ENCODE measurements at places on chromosomes 6 and 20.

DNA sequence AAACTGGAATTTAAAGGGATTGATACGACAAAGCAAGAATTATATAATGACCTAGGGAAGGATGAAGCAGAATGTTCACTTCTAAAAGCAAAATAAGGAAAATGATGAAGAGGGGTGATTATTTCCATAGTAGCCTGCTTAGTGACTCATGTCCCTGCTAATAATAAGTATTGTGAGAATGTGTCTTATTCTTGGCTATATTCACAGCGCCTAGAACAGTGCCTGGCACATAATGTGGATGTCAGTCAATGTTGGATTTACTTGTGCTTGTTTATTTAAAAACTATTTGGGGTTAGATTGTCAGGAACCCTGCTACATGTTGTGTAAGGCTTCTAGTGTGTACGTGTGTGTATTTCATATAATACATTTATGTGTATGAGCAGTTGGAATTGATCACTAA, 85.1 kb downstream of the ZFAND3 start:
- no peak for DNase-seq

DNA sequence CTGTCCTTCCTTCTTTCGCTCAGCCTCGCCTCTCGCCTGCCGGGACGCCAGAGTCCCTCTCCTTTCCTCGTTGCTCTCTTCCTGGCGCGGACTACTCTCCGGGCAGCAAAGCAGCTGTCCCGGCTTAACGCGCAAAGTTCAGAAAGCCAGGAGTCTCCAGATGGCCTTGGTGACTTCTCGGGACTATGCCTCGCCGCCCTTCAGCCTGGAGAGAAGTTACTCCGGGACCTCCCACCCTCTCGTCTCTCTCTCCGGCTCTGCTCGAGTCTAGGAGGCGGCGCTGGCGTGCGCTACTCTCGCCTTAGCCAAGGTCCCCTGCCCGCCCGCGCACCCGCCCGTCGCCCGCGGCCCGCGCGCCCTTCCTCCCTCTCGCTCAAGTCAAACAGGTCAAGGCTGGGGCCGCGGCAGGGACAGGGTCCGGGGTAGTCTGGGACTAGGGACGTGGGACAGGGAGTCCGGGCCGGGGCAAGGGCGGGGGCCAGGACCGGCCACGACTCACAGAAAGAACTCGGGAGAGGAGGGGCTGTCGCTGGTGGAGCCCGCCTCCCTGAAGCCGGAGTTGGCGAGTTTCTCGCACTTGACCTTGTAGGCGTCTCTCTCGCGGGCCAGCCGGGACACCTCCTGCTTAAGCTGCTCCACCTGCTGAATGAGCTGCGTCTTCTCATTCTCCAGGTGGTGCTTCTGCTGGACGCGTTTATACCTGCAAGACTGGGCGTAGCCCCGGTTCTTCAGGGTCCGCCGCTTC, 1.5 kb downstream of the MAFB start:
- DNase-seq: no peak

GRCh38 chr6:11771473-11772048, 7.0 kb downstream of the ADTRP start:
- DNase-seq: no peak

GRCh38 chr6:166988674-166989201, 10.5 kb upstream of the CEP43 start:
- DNase-seq: no peak

- DNase-seq: no peak
Measured at GRCh38 chr6:139528471-139528870, 154.0 kb upstream of the CITED2 start.

DNA sequence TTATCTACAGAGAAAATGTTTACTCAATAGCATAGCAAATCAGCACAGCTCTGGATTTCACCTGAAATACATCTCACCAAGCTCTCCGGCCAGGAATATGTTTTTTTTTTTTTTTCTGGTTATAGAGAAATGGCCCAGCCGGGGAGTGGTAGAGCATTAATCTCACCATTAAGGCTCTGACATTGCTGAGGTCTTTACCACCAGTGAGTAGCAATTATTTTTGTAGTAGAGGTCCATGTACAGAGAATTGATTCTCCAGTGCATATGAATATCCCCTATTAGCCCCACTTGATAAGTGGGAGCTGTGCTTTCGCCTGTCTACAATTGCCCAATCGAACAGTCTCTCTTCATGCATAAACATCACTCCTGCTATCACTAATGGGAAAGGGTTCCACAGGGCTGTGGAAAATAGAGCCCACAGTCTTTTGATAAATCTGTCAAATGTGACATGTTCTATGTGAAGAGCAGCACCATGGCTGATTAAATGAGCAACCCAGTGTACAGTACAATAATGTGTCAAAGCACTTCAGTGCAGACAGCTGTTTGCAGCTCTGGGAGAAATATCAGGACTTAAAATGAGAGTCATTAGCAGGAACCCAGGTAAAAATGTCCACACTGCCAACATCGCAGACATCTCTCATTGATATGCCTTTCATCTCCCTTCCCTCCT, 227.1 kb upstream of the ID4 start:
- DNase-seq: no peak

GRCh38 chr6:2353412-2354137, 108.2 kb upstream of the GMDS start:
- peak; percentile 16 for DNase-seq

DNA sequence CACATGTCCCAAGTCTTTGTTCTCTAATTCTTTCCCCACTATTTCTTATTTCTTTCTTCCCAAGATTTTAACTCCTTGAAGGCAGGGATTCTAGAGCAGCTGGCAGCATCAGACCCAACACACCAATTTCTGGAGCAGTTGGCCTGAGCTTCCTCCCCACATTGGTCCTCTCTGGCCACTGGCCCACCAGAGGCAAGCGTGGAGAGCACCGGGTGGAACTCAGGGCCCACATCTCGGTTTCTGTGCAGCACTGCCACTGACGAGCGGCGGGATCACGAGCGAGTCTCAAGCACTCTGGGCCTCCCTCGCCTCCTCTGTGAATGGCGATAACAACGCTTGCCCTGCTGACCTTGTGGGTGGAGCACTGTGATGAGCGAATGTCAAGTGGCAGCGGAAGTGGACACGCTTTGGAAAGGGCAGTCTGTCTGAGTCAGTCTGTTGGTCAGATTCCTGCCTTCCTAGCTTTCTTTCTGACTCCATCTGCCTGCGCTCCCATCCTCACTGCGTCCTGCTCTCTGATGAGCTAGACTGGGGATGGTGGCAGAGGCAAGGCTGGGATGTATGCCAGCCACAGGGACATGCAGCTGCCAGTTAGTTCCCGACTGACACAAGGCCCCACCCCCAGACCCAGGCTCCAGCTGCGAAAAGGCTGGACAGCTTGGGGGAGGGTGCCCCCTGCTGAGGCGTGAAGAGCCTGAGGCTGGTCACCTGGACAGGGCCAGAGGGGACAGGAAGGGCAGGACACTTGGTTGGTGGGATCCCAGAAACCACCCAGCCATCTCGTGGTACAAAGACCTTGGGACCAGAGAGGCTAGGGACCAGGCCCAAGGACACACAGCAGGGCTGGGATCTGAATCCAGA, 4.5 kb upstream of the SPDEF start:
- DNase-seq: no peak

DNA sequence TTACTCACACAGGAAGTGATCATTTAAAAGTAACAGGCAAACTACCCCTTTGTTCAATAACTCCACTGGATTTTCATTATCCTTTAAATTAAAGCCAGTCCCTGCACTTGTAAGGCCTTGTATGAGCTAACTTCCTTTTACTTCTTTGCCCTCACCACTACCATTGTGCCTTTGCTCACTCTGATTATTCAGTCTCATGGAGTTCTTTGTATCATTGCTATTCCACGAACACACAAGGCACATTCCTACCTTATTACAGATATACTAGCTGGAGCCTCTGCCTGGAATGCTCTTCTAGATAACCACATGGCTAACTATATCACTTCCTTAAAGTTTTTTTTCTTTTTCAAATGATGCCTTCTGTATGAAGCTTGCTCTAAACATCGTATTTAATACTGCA, 748.6 kb upstream of the HS3ST5 start:
- no peak for DNase-seq

GRCh38 chr20:48807586-48808381, 20.0 kb downstream of the PREX1 start:
- DNase-seq: no peak

GRCh38 chr20:25643716-25644115, 19.9 kb upstream of the NANP start:
- DNase-seq: no peak

DNA sequence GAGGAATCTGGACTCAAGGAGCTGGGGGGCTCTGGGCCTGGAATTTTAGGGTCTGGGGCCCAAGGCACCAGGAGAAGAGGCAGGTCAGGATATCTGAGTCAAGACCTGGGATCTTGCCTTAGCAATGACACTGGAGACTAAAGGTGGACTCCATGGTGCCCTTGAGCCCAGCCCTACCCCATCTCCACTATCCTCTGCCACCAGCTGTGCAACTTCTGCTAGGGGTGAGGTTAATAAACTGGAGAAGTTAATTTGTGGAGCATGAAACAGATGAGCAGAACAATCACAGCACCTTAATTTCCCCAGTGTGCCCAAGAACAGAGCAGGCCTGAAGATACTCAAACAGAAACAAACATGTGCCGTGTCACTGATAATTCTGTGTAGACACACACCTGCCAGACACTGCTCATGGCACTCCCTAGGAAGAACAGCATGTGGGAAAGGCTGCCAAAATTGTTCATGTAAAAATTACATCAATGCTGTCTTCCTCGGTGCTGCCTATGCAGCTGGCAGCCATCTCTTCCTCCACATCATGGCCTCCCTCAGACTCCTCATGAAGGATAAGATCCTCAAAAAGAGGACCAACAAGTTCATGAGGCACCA, 3.2 kb downstream of the HLA-DPB1 start:
- no peak for DNase-seq

GRCh38 chr6:593139-593906, 63.6 kb downstream of the HUS1B start:
- peak; percentile 52 for DNase-seq

DNA sequence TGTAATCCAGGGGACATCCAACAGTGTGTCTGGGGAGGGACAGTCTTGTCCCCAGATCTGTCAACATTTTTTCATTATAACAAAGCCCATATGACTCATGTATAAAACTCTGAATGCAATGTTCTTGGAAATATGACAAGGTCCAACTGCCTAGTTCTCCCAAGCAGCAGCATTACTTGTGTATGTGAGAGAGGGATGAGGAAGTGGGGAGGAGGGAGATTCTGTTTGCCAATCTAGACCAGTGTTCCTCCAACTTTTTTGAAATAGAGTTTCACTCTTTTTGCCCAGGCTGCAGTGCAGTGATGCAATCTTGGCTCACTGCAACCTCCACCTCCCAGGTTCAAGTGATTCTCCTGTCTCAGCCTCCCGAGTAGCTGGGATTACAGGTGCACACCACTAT, 394.8 kb downstream of the DHX35 start:
- DNase-seq: no peak

DNA sequence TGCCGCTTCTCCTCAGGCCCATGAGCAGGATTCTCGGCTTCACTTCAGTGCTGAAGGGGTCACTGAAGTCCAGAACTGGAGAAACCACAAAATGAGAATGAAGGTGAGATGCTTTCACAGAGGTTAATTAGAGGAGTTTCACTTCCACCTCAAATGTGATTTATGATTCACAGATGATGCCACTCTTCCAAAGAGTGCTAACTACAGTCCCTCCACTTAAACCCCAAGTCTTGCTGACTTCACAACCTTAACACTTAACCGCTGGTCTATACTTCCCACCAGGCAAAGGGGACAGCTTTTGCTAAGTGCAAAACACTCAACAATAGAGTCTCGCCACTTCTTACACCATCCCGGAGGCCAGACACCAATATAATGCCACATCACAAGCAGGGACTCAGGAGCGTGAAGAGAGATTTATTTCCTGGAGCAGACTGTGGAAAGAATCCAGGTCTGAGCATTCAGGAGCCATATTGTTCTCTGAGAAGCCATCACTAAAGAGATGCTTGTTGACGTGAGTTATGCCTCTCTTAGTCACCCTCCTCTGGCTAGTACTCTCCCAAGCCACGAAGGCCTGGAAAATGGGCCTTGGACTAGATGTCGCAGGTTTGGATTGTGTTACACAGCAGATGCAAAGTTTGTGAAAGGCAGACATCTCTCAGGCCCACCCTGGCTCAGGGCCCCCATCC, 24.4 kb downstream of the RRAGD start:
- DNase-seq: no peak

GRCh38 chr20:3745686-3746173, 13.2 kb downstream of the HSPA12B start:
- DNase-seq: no peak

GRCh38 chr6:57276946-57277345, 40.5 kb upstream of the PRIM2 start:
- DNase-seq: no peak

DNA sequence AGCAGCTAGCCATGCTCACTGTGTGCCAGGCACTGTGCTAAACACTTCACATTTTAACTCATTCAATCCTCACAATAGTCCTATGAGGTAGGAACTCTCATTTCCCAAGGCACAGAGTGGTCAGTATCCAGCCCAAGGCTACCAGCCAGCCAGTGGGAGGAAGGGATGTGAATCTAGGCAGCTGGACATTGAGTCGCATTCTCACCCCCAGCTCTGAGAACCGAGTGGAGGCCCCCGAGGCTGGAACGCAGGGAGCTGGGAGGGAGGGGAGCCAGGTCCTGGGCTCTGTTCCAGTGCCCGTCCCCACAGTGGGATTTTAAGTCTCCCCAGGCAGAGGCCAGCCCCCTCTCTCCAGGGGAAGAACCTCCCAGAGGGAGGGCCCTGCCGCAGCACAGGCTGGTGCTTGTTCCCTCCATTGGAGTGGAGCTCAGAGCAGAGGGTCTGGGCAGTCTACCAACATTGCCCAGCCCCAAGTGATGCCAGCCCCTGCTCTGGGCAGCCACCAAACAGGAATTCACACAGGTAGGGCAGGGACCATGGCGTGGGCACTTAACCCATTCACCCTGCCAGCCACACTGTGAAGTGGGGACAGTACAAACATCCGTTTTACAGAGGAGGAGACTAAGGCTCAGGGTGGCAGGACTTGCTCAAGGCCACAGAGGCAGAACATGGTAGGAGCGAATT, 131.3 kb downstream of the CEBPB start:
- DNase-seq: no peak

GRCh38 chr6:158083455-158084325, 84.4 kb downstream of the SERAC1 start:
- DNase-seq: no peak

DNA sequence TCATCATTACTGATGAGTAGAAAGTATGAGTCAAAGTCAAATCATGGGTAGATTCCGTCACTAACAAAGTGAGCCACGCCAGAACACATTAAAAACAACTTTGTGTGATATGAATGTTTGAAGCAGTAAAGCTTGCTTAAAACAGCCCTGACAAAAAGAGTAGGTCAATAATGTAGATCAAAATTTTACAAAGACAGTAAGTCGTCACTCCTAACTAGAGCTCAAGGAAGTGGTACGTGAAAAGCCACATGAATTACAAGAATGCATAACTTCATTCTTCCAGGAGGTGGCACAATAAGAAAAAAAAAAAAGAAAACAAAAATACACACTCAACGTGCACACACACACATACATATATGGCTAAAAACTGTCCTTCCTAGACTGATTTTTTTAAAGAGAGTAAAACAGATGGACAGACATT, 69.9 kb downstream of the HACE1 start:
- no peak for DNase-seq

DNA sequence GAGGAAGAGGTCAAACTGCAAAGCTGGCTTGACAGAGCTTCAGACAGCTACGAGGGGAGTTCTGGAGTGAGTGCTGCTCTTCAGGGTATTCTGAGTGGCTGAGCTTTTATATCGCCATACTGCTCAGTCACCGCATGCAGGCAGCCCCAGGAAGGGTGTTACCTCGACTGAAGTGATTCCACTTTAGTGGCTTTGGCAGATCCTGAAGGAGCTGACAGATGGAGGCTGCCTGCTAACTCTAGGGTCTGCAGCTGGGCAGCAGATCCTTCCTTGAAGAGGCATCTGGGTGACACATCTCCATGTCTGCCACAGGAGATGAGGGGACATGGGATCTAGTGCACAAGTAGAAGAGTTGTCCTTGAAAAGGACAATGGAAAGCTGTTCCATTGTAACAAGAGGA, 3.7 kb upstream of the DEK start:
- DNase-seq: no peak

Data from stimulated activated CD8-positive, alpha-beta memory T cell treated with anti-CD3 and anti-CD28 coated beads, Interleukin-7, amount 100 ng/mL, for 4 hours (primary cell).